Kasumi-1 (cell line): ENCODE measurements at places on chromosomes 7 and 10.

GRCh38 chr10:25226775-25227682 lies 52.2 kb downstream of the GPR158 start:
- DNase-seq: peak; percentile 63

GRCh38 chr7:5653661-5654060 lies 127.8 kb downstream of the RNF216 start:
- DNase-seq: no peak

GRCh38 chr10:15237351-15237750 lies 68.9 kb upstream of the NMT2 start:
- no peak for DNase-seq

DNA sequence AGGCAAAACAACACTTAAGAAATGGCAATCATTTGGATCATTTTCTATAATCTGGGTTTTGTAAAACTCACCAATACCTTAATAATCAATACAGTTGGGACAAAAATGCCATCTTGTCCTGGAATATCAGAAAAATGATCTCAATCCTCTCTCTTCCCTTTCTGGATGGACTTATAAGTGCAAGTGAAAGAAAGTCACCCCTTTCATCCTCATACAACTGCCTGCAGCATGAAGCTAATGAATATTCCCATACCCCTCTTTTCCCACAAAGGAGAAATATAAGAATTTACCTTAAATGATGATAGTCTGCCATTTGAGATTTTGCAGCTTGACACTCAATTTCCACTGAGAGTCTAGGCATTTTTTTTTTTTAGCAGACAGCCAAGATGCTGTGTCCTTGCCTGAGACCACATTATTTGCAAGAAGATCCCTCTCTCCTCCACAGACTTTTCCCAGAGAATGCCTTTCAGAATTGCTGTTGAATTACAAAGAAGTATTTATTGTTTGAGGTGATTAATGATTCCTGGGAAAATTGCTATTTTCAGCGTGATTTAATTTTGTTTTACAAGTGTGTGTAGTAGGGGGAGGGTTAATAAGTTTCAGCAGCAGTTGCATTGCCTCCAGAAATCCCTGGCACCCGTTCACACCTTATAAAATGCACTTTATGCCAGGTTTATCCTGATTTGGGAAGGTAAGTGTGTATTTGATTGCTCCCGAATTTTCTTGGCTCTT lies 3.8 kb downstream of the HOXA4 start:
- no peak for DNase-seq

DNA sequence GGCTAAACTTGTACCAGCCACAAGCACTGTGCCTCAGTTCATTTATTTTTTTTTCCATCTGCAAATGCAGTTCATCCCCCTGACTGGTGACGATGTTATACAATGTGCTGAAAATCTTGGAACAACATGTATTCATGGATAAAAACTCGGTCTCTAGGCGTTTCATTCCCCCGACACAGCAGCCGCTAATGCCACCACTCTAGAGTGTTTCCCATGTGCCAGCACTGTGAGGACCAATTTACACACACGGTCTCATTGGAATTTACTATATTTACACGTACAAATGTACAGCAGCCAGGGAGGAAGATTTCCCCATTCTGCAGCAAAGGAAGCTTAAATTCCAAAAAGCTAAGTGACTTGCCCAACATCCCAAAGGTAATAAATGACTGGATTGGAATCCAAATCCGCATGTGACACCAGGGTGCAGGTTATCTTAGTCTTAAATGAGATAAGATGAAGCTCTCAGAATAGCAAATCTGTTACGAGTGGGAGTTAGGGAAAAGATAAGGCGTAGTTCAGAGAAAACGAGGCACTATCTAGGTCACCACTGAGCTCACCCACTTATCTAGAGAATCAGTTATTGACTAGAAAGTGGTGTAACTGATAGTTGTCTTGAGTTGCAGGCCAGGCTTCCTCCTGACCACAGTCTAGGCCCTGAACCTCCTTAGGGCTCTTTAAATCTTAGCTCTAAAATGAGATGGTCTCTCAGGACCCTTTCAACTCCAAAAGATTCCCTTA lies 36.7 kb downstream of the FAM107B start:
- DNase-seq: no peak

- no peak for DNase-seq
Observed at GRCh38 chr10:130338636-130339024, 202.4 kb downstream of the GLRX3 start.

DNA sequence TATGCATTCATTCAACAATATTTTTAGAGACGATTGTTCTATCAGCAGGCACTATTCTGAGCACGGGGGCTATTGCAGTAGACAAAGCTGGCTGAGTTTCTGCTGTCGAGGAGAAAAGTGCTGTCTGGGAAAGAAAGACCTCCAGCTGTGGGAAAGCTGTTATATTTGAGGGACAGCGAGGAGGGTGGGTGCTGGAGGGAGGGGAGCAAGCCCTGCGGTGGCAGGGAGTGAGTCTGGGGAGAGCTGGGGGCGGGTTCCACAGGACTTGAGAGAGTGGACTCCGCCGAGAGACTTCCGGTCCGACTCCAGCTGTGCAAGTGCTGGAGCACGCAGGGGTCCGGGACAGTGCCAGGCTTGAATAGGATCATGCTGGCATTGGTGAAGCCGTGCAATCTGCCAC lies 602.1 kb upstream of the FOXK1 start:
- no peak for DNase-seq

DNA sequence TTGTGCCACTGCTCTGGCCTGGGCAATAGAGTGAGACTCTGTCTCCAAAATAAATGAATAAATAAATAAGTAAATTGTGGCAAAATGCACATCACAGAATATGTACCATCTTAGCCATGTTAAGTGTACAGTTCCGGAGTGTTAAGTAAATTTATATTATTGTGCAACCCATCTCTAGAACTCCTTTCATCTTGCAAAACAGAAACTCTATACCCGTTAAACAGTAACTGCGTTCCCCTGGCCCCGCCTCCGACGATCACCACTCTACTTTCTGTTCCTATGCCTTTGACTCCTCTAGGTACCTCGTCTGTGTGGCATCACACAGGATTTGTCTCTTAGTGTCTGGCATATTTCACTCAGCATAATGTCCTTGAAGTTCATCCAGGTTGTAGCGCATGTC lies 356.4 kb upstream of the FOXK1 start:
- no peak for DNase-seq

- no peak for DNase-seq
Observed at GRCh38 chr10:63197344-63198092, 64.4 kb downstream of the NRBF2 start.

DNA sequence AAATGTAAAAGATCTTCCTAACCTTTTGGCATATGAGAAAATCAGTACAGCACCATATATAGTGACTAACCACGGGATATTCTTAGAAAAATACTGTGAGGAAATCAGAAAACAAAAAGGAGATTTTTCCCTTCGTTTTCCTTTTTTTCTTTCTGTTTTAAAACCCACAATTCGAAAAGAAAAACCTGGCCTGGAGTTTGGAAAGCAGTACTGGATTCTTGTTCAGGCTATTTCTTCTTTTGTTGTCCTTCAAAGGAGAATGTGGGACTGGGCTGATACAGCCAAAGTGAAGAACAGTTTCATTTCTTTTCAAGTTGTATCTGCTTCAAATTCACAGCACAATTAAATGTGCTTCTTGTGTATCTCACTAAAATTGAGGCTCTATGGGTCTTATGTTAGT lies 156.8 kb upstream of the PHYHIPL start:
- no peak for DNase-seq

DNA sequence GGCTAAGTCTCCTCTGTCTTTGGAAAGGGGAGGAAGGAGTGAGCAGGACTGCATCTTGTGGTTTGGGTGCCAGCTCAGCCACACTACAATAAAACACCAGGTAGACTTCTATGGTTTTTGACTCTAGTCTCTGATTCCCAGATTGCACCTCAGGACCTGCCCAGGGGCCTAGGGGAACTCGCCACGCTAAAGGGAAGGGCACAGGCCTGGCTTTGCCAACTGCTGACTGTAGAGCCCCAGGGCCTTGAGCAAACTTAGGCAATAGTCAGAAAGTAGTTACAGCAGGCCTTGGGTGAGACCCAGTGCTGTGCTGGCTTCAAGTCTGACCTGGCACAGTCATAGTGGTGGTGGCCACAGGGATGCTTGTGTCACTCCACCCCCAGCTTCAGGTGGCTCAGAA lies 24.2 kb upstream of the PRR15 start:
- DNase-seq: no peak

GRCh38 chr10:130717083-130717482 lies 580.9 kb downstream of the GLRX3 start:
- DNase-seq: no peak

GRCh38 chr7:95687759-95688343 lies 84.5 kb upstream of the DYNC1I1 start:
- DNase-seq: peak; percentile 45

GRCh38 chr7:86643561-86644281 lies at the start of gene GRM3:
GRM3 (plus strand) TSS chr7:86643909; CDS start chr7:86765146, 121,237 bp downstream.
- no peak for DNase-seq

DNA sequence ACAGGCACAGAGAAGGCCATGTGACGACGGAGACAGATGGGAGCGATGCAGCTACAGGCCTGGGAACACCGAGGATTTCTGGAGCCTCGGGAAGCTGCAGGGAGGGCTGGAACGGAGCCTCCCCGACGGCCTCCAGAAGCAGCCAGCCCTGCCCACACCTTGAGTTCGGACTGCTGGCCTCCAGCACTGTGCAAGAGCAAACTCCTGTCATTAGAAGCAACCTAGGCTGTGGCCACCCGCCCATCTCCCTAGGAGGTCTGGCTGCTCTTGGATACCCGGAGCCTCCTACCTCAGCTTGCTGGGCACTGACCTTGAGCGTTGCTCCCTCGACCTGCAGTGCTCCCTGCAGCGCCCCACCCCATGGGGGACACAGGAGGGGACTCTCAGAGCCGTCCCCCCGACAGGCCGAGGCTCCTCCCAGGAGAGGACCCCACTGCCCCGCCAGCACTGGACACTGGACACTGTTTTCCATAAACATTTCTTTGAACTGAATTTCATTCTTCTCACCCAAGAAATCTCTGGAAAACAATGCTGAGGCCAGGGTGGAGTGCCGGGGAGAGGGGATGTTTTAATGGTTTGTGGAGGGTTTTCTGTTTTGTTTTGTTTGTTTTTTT lies 22.5 kb upstream of the TNRC18 start:
- DNase-seq: no peak

GRCh38 chr10:58951746-58952145 lies 224.7 kb upstream of the PHYHIPL start:
- no peak for DNase-seq
